A673 (cell line): ENCODE measurements at places on chromosomes 1 and 21. TPM values are rescaled to one million over a fixed set of nuclear protein-coding genes. Genes with fewer than 3 reads are reported as not detected.

GRCh38 chr21:35428937-35429336 lies 379.8 kb upstream of the RUNX1 start:
- no peak overlapping the region for H3K4me3 ChIP-seq
- no peaks in the 10 kb centered on the region for H3K4me1 ChIP-seq
- DNase-seq: no peak
- no peaks in the 10 kb centered on the region for H3K36me3 ChIP-seq
- H3K27ac ChIP-seq: no peak overlapping the region
- H3K27me3 ChIP-seq: peaks cover 18% of the 10 kb centered on the region

The PGLYRP3 gene
- total RNA-seq: not detected in 2 replicates

DNA sequence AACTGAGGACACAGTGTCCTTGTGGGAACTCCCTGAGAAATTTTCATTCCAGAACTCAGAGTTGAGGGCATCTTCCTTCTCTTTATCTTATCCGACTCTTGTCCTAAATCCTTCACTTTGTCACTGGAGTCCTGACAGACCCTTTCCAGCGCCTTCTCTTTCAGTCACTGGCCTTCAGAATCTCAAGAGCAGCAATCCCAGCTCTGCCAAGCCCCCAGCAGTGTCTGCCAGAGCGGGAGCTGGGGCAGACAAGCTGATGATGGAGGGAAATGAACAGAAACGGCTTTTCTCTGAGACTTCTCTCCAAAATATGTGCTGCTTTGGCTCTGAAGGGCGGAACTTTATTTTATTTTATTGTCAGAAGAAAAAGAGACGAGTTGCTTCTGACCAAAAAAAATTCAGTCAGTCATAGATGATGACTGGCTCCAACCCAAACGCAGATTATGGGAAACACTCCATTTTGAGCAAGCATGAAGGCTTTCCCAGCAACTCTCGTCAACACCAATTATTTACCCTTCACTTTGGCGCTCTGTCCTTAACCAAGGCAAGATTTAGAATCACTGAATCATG lies 32.2 kb downstream of the MIS18A start:
- no peak for DNase-seq
- H3K4me3 ChIP-seq: no peak overlapping the region
- H3K36me3 ChIP-seq: no peaks in the 10 kb centered on the region

The LCK gene
- not detected in 2 replicates for total RNA-seq

GRCh38 chr1:156284112-156284511 lies at the start of gene TMEM79:
Gene TMEM79 (plus strand): TSS chr1:156284325. CDS start chr1:156285227, 902 bp downstream.
- peaks cover 8% of the 10 kb centered on the region for H3K4me1 ChIP-seq
- H3K27ac ChIP-seq: peak within 1 kb of the TSS; percentile 97
- DNase-seq: no peak
- H3K4me3 ChIP-seq: peak within 1 kb of the TSS; percentile 81
- H3K27me3 ChIP-seq: no peaks in the 10 kb centered on the region

- H3K27me3 ChIP-seq: no peaks in the 10 kb centered on the region
- no peak overlapping the region for H3K27ac ChIP-seq
- H3K4me3 ChIP-seq: no peak overlapping the region
- DNase-seq: no peak
- H3K4me1 ChIP-seq: peaks cover 8% of the 10 kb centered on the region
Observed at GRCh38 chr1:234568345-234568744, 41.6 kb downstream of the IRF2BP2 start.

DNA sequence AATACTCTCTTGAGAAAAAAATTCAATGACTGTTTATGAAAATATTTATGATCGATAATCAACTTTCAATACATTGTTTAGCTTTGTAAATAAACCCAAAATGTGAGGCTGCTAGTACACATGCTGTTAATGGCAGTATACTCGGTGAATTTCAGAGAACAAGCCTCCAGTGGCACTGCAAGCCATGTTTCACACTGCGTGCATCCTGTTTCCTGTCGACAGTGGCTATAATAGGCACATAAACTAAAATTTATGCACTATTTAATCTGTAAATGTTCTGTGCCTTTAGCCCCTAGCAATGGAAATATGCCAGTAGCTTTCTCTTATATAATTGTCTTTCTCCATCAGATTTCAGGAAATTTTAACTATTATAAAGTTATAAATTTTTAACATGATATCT lies 26.3 kb upstream of the RGS18 start:
- no peak overlapping the region for H3K4me3 ChIP-seq
- peak; percentile 90 for DNase-seq
- peaks cover 22% of the 10 kb centered on the region for H3K4me1 ChIP-seq
- H3K36me3 ChIP-seq: peaks cover 5% of the 10 kb centered on the region
- H3K27me3 ChIP-seq: no peaks in the 10 kb centered on the region

The PRDX6 gene
- 270 and 276 TPM in 2 replicates for total RNA-seq

GRCh38 chr21:34715518-34715917 lies 46.7 kb downstream of the CLIC6 start:
- H3K4me3 ChIP-seq: no peak overlapping the region
- H3K27me3 ChIP-seq: no peaks in the 10 kb centered on the region
- peak; percentile 18 for DNase-seq
- no peak overlapping the region for H3K27ac ChIP-seq
- H3K36me3 ChIP-seq: no peaks in the 10 kb centered on the region

DNA sequence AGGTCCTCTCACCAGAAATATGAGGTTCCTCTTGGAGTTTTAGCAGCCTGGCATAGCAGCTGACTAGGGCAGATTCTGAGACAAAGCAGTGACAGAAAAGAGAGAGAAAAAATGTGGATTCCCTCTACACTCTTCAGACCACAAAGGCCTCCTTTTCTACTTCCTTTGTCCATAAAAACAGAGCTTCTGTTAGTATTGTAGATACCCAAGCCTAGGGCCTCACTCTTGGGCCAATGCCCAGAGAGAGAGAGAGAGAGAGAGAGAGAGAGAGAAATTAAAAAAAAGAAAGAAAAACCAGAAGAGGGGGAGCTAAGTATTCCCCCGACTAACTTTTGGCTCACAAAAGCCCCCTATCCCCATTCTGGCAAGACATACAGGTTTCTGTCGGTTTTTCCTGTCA lies 2.4 kb upstream of the ZRANB2 start:
- no peak overlapping the region for H3K4me3 ChIP-seq
- H3K27ac ChIP-seq: no peak overlapping the region
- DNase-seq: no peak
- H3K36me3 ChIP-seq: peaks cover 4% of the 10 kb centered on the region

DNA sequence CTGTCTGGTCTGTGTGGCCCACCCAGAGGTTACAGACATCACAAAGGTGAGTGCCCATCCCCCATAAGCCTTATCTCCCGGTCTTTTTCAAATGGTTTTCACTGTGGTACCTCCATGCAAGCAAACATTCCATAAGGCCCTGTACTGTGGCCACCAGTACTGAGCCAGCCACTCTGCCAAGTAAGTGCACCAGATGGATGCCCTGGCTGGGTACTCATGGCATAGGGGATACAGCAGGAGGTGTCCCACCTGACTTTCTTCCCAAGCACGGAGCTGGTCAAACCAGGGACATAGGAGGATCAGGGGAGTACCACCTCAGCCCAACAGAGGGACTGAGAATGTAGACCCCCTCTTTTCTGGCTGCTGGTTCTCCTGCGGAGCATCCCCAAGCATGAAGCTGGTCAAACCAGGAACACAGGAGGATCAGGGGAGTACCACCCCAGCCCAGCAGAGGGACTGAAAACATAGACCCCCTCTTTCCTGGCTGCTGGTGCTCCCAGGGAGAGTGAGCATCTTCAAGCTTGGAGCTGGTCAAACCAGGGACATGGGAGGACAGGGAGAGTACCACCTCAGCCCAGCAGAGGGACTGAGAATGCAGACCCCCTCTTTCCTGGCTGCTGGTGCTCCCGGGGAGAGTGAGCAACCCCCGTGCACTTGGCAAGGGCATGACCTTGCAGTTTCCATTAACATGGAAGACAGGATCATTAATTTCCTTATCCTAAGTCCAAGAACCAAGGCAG lies 81.8 kb upstream of the KLHDC7A start:
- no peaks in the 10 kb centered on the region for H3K36me3 ChIP-seq
- H3K4me1 ChIP-seq: peaks cover 12% of the 10 kb centered on the region
- no peak overlapping the region for H3K4me3 ChIP-seq
- H3K27me3 ChIP-seq: no peaks in the 10 kb centered on the region

- no peak overlapping the region for H3K4me3 ChIP-seq
- H3K36me3 ChIP-seq: no peaks in the 10 kb centered on the region
- peaks cover 11% of the 10 kb centered on the region for H3K4me1 ChIP-seq
- DNase-seq: peak; percentile 50
- no peak overlapping the region for H3K27ac ChIP-seq
Observed at GRCh38 chr1:85283475-85284199, 7.2 kb upstream of the BCL10 start.

DNA sequence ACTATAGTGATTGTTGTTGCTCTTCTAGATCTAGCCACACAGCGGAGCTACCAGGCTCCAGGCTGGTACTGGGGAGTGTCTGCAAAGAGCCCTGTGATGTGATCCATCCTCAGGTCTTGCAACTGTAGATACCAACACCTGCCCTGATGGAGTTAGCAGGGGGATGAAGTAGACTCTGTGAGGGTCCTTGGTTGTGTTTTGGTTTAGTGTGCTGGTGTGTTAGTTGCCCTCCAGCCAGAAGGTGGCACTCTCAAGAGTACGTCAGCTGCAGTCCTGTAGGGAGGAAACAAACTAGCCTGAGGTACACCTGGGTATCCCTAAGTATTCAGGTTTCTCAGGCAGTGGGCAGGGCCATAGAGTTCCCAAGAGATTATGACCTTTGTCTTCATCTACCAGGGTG lies 81.2 kb upstream of the TMPRSS2 start:
- H3K4me1 ChIP-seq: no peaks in the 10 kb centered on the region
- H3K4me3 ChIP-seq: no peak overlapping the region
- H3K27me3 ChIP-seq: no peaks in the 10 kb centered on the region
- no peak for DNase-seq
- H3K36me3 ChIP-seq: no peaks in the 10 kb centered on the region

GRCh38 chr1:209266590-209267205 lies 316.8 kb upstream of the CAMK1G start:
- no peak overlapping the region for H3K27ac ChIP-seq
- DNase-seq: no peak
- H3K36me3 ChIP-seq: no peaks in the 10 kb centered on the region
- H3K4me1 ChIP-seq: no peaks in the 10 kb centered on the region
- H3K4me3 ChIP-seq: no peak overlapping the region

- no peaks in the 10 kb centered on the region for H3K36me3 ChIP-seq
- peak overlapping the region; percentile 26 for H3K27ac ChIP-seq
- peaks cover 38% of the 10 kb centered on the region for H3K4me1 ChIP-seq
- no peak overlapping the region for H3K4me3 ChIP-seq
- DNase-seq: no peak
Observed at GRCh38 chr1:116111524-116112021, 374 bp downstream of the MAB21L3 start.

- peaks cover 8% of the 10 kb centered on the region for H3K27me3 ChIP-seq
- no peaks in the 10 kb centered on the region for H3K36me3 ChIP-seq
- no peak overlapping the region for H3K27ac ChIP-seq
- H3K4me1 ChIP-seq: no peaks in the 10 kb centered on the region
Observed at GRCh38 chr1:167697667-167698141, 24.1 kb upstream of the MPZL1 start.

The PLA2G2F gene
- not detected in 2 replicates for total RNA-seq

DNA sequence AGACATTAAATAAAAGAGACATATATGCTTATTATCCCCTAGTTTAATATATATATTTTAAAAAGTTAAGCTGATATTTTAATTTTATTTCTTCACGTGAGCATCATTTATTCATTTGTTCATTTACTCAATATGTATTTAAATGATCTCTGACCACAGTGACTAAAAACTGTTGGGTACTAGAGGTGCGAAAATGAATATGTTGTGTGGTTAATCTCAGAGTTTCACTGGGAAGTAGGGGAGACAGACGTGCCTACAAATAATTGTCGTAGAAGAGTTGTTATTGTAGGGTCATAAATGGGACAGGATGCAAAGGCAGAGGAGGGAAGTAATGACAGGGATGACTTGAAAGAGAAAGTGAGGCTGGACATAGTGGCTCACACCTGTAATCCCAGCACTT lies 213.0 kb upstream of the CACYBP start:
- no peaks in the 10 kb centered on the region for H3K27me3 ChIP-seq
- no peak overlapping the region for H3K4me3 ChIP-seq
- H3K36me3 ChIP-seq: no peaks in the 10 kb centered on the region
- H3K27ac ChIP-seq: no peak overlapping the region

DNA sequence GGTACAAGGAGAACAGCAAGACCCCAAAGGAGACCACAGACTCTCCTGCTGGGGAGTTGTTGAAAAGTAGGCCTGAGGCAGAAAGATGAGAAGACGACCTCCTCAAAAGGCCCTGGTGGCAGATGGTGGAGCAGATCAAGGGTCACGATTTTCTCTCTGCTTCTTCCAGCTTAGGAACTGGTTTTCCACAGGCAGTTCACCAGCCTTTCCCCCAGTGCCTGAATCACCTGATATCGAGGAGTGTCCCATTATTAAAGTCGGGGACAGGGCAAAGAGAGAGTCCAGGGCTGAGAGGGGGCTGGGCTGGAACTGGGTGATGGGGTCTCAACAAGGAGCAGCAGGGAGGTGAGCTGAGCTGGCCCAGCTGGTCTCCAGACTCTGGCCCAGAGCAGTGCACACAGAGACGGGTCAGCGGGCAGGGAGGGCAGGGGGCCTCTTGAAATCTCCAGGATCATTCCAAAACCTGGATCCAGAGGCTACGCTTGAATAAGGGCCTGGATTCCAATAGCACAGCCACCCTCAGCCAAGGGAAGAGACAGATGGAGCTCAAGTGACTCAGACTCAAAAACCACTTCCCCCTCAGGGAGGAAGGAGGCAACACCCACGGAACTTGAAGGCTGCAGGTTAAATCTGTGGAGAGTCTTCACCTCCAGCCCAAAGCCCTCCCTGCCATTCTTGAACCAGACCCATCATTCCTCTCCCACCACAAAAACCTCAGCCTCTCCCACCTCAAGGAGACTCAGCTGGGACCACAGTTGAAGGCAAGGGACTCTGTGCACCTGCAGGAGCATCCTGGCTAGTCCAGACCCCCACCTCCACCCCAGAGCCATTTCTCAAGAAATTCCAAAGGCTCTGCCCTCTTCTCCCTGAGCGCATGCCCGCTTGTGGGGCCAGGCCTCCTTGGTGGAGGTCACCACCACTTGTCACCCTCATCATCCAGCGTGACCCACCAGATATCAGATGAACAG lies at the start of gene S100A5:
Gene S100A5, minus strand, starts transcription at position 541 of the 968 bp plus-strand sequence. CDS start 743 bp downstream, outside the sequence.
- H3K4me3 ChIP-seq: no peak within 1 kb of the TSS
- H3K27me3 ChIP-seq: no peaks in the 10 kb centered on the region
- peaks cover 38% of the 10 kb centered on the region for H3K4me1 ChIP-seq
- H3K36me3 ChIP-seq: no peaks in the 10 kb centered on the region

DNA sequence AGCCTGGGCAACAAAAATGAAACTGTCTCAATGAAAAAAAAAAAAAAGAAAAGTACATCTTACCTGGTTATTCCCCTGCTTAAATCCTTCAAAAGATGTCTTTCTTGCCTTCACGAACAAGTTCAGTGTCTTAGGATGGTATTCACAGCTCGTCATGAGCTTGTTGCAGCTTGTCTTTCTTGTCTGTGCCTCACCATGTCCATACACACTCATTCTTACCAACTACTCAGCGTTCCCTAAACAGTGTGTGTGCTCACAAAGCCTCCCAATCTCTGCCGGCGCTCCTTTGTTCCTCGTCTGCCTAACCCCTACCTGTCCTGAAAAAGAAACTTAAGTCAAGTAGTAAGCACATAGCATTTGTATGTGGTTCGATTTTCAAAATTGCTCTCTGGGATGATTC lies 31.1 kb downstream of the UBE4B start:
- H3K27me3 ChIP-seq: no peaks in the 10 kb centered on the region
- no peak overlapping the region for H3K4me3 ChIP-seq
- H3K36me3 ChIP-seq: no peaks in the 10 kb centered on the region
- peaks cover 12% of the 10 kb centered on the region for H3K4me1 ChIP-seq
- no peak for DNase-seq
- H3K27ac ChIP-seq: no peak overlapping the region
